ENCODE measurements at places on chromosomes 6 and 20. TPM values are rescaled to one million over a fixed set of nuclear protein-coding genes. Genes with fewer than 3 reads are reported as not detected.

COX4I2 gene
- not detected for total RNA-seq

KCNG1 gene
- total RNA-seq = 4.5 TPM

PLTP gene
- 61.0 TPM for total RNA-seq

SLC2A10 gene
- total RNA-seq = 12.7 TPM

GABRR1 gene
- total RNA-seq = not detected

C20orf202 gene
- total RNA-seq = 0.18 TPM

SLC22A1 gene
- total RNA-seq = 1.7 TPM

PI16 gene
- not detected for total RNA-seq

RIMS1 gene
- total RNA-seq = 4.5 TPM

DNA sequence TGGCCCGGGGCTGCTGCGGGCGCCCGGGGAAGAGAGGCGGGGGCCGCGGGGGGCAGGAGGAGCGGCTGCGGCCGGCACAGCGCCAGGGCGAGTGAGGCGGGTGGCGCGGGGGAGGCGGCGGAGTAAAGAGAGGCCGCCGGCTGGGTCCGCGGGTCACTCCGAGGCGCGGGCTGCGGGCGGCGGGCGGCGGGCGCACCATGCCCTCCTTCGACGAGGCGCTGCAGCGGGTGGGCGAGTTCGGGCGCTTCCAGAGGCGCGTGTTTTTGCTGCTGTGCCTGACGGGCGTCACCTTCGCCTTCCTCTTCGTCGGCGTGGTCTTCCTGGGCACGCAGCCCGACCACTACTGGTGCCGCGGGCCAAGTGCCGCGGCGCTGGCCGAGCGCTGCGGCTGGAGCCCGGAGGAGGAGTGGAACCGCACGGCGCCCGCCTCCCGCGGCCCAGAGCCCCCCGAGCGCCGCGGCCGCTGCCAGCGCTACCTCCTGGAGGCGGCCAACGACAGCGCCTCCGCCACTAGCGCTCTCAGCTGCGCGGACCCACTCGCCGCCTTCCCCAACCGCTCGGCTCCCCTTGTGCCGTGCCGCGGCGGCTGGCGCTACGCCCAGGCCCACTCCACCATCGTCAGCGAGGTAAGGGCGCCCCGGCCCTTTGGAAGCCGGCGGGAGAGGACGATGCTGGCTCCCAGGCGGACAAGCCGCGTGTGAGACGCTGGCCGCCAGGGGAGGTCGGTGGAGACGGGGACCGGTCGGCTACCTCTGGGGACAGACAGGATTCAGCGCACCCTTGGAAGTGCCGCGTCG lies at the start of gene SLC22A3:
TSS of gene SLC22A3 (plus strand) at position 156 of the 797 bp plus-strand sequence. CDS start at position 198, 42 bp downstream.
- DNase-seq = peak; percentile 36

GRCh38 chr20:6882561-6883291 lies 115.2 kb downstream of the BMP2 start:
- DNase-seq = no peak

DNA sequence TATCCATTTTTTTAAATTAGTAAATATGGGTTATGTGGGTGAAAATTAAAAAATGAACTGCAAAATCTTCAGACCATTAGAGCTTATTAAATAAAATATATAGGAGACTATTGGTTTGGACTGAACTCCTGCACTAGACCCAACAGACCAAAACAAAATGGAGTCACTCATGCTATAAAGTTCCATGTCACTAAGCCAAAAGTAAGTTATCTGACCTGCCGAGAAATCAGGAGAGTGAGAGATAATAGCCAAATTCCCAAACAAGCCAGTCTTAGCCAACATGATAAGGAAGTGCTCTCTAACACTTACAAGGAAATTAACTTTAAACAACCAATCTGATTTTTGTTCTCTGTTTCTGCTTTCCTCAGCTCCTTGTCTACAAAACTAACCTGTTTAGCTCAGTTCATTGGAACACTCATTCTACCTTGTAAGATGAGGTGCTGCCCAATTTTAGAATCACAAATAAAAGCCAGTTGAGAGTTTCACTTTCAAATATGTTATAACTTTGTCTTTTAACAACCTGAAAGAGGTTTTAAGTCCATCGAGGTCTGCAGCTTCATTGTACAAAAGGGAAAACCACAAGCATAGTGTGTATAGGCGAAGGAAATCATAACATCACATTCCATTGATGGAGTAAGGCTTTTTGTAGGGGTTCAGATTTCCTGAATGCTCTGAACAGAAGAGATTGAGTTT lies 220.5 kb downstream of the TENT5A start:
- no peak for DNase-seq

DNA sequence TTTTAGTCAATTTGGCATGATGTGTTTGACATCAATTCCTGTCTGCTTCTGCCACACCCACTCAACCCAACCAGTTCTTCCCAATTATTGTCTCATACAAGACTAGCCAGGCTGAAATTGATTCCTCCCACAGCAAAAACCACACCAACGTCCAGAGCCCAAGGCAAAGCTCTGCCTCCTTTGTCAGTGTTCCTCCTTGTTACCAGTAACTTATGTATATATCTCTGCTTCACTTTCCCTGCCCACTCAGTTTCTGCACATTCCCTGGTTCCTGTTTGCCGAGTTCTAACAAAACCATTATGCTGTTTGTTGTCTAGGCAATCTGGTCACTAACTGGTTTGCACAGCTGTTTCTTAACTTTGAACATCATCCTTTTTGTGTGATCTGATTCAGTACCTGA lies 547.9 kb upstream of the PTCHD4 start:
- no peak for DNase-seq

GRCh38 chr20:17619351-17620093 lies 49.6 kb downstream of the DSTN start:
- no peak for DNase-seq

DNA sequence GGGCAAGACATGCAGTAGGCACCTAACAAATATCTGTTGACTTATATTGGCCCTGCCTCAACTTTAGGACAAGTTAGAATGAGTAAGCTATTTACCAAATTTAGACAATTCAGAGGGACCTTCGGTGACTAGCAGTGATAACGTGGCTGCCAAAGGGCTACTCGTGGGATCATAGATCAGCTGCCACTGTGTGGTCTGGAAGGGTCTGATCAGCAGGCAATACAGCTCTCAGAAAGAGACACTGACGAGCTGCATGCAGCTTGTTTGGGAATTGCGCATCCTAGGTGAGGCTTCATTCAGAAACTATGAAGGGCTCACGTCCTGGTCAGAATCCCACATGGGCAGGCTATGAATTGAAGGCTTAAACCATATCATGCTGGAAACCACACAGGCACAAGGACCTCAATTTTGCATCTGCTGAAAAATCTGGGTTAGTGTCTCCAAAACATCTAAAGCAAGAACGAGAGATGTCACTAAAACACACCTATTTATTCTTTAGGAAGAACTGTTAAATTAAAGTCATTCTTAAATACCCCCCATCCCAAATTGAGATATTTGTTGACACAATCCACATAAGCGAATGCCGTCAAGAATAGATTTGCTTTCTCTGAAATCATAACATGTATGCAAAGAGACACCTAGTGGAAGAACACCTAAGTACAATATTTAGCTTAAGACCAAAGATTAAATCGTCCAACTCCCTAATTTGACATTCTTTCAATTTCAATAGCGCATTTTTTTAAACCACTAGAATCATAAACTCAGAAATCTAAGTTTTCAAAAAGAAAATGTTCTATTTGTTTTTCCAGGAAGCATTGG lies 79.6 kb downstream of the IPCEF1 start:
- no peak for DNase-seq

DNA sequence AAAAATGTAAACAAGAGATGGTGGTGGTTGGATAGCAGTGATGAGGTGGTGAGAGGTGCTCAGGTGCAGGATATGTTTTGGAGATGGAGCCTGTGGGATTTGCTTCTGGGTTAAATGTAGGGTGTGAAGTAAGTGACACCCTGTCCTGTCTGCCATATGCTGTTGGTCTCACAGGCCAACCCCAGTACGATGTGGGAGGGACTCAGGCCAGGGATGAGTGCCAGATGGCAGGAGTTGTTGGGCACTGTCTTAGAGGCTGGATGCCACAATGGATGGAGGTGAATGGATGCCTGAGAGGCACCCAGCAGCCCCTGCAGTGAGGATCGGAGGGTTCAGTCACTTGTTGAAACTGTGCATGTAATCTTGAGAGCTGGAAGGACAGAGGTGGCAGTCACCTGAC lies 259.3 kb downstream of the NRN1 start:
- DNase-seq = no peak

- no peak for DNase-seq
These were observed 79.2 kb upstream of the MRAP2 start for GRCh38 chr6:83954371-83954770.

GRCh38 chr20:1618954-1619540 lies 762 bp downstream of the SIRPB1 start:
- DNase-seq = no peak

GRCh38 chr6:47016261-47016660 lies 25.9 kb downstream of the ADGRF1 start:
- DNase-seq = no peak

DNA sequence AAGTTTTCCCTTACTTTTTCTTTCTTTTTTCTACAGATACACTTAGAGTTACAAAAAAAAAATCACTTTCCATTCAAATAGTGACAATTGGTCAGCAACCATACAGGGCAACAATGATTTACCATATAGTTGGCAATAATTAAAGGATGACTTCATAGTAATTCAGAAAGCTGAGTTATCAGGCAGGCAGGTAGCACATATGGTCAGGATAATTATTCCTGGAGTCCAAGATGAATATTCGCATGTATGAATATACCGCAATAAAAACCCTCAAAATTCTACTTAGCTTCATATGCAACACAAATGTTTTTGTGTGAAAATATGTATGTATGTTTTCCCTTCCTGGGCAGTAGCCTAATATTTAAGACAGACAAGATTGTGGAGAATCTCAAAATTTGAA lies 34.5 kb downstream of the COL19A1 start:
- DNase-seq = no peak

- no peak for DNase-seq
These were observed 3.1 kb downstream of the SLX4IP start for GRCh38 chr20:10438217-10438616.

- no peak for DNase-seq
These were observed 101.9 kb downstream of the CD109 start for GRCh38 chr6:73797861-73798260.

DNA sequence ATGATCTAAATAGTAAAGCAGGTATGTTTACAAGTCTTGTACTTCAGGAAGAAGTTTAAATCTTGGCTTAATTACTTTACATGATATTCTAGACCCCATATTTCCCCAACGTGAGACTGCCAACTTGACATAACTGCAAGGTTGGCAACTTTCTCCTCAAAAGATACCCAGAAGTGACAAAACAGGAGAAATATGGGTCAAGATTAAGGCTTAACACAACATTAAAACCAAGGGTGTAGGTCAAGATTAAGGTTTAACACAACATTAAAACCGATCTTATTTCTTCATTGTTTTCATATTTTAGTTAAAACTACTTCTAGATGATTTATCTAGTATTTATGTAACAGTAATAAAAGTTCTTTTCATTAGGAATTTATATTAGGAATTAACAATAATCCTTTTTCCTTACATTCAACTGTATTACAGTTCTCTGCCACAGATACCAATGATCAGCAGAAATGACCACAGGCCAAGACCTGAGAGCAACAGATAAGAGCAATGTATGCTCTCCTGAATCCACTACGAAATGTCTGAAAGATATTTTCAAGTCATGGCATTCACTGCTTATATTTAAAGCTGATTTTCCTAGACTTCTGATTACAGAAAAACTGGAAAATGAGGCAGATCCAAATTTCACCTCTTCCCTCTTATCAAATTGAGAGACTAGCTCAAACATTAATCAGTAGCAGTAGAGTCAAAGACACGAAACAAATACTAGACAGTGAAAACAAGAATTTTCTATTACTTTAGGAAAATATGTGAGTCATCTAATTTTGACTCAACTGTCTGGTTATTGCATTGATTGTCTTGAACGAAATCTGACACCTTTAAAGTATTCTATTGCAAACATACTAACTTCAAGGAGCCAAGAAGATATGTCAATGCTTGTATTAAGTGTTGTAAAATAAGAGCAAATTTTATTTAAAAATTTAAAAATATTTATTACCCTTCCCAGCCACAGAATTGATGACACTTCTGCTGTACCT lies 72.3 kb downstream of the RNGTT start:
- DNase-seq = no peak

DNA sequence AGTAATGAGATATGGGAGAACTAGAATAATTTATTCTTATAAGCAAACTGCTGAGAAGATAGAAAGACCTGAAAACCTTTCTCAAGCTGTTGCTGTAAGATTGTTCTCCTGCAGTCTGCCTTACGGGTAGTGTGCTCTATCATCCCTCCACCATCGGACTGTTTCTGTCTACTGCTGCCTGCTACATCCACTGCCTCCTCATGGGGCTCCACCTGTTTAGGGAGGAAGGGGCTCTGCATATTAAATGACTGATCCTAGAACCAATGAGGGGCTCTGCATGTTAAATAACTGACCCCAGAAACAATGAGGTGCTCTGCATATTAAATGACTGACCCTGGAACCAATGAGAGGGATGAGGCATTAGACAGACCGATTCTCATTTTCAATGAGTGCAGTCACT lies 654.6 kb downstream of the KIF16B start:
- no peak for DNase-seq

DNA sequence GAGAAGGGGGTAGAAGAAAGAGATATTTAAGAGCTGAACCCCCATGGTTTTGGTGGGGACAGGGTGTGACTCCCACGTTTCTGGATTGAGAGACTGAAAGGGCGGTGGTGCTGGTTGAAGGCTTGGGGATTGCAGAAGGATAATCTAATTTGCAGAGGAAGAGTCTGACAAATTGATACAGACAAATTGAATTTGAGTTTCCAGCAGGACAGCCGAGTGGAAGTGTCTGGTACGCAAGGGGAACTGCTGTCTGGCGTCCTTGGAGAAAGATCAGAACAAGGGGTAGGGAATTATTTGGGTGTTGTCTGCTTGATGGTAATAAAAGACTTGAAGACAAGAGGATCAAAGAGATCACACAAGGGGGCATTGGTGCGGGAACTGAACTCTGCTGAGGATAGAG lies 40.5 kb upstream of the MDGA1 start:
- DNase-seq = no peak

Measured in neural crest cell (in vitro differentiated cells).